ENCODE measurements at places on chromosomes 2 and 18. TPM values are rescaled to one million over a fixed set of nuclear protein-coding genes. Genes with fewer than 3 reads are reported as not detected.

PHLPP1 gene
- 10.8 TPM for polyA plus RNA-seq

IL36RN gene
- 0.04 TPM for polyA plus RNA-seq

CNGA3 gene
- 0.07 TPM for polyA plus RNA-seq

RGPD3 gene
- polyA plus RNA-seq = 0.79 TPM

C2orf80 gene
- not detected for polyA plus RNA-seq

ACMSD gene
- 1.6 TPM for polyA plus RNA-seq

SKOR2 gene
- not detected for polyA plus RNA-seq

DNA sequence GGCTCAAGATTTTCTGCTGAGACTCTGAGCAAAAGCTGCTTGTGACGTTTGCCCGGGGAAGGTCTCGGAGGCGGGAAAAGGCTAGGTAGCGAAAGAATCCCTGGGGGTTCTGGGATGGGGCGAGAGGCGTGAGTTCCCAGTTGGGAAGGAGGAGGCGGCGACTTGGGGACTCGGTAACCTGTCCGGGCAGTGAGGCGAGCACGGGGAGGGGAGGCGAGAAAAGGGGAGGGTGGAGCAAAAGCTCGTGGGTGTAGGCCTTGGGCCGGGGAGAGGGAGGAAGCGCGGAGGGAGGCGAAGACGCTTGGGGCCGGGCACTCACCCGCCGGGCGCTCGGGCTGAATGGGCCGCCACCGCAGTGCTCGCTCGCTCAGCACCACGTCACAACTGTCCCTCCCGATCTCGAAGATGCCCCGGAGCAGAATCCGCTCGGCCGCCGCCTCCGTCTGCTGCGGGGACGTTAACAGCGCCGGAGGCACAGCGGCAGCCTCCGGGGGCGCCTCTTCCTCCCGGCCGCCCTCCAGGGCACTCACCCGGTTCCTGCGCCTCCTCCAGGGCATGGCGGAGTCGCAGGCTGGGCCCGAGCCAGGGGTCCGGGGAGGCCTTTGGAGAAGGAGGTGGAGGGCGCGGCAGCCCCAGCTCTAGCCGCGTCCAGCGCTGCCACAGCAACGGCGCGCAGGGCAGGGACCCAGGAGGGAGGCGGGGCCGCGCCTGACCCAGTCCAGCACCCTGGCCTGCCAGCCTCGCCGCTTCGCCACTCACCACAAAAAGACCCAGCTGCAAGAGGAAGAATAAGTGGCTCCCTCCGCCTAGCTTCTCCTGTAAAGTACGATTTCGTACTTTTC lies at the start of gene CERKL:
Gene CERKL (minus strand): TSS at position 656 of the 842 bp plus-strand sequence. CDS start 99 bp downstream, at position 557.
- no peak for DNase-seq

DNA sequence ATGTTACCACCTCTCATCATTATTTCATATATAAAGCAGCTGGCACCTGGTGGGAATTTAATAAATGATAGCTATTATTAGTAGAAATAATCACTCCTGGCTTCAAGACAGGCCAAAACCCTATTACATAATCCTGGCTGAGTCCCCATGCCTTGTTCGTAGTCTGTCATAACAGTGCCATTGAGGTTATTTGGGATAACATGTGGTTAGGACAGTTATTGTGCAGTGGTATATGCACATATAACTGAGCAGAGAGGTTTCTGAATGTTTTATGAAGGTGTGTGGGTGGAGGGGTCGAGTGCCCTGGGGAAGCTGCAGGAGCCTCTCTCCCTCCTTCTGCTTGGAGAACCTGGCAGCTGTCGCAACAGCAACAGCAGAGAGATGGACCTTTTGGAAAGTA lies 162.4 kb upstream of the NABP1 start:
- DNase-seq = no peak

- DNase-seq = peak; percentile 26
Measured at GRCh38 chr2:231133365-231134099, 8.7 kb upstream of the HTR2B start.

DNA sequence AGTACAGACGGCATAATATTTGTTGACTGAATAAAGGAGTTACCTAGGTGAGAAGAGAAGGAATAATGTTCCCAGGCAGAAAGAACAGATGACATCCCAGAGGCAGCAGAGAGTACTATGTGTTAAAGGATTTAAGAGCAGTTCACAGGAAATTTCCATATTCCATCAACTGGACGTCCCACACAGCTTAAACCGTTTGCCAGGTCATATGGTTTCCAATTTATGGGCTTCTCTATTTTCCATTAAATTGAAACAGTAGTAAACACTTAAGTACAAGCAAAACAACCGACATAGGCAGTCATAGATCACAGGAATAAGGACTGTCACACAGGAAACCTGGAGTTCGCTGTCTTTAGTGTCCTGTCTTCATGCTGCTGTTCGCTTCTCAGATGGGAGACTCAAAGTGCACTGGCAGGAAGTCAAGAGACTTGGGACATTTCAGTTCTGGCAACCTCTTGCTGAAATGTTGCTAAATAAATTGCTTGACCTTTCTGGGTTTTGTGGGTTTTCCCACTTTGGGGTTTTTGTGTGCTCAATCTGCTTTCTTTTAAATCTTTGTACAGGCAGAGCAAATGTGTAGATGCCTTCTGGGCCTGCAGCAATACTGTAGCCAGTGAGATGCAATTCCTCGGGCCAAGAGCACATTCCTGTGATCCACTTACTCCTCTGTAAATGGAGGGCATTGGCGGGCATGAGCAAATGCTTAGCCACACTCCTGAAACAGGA lies 5.8 kb upstream of the PIEZO2 start:
- no peak for DNase-seq

DNA sequence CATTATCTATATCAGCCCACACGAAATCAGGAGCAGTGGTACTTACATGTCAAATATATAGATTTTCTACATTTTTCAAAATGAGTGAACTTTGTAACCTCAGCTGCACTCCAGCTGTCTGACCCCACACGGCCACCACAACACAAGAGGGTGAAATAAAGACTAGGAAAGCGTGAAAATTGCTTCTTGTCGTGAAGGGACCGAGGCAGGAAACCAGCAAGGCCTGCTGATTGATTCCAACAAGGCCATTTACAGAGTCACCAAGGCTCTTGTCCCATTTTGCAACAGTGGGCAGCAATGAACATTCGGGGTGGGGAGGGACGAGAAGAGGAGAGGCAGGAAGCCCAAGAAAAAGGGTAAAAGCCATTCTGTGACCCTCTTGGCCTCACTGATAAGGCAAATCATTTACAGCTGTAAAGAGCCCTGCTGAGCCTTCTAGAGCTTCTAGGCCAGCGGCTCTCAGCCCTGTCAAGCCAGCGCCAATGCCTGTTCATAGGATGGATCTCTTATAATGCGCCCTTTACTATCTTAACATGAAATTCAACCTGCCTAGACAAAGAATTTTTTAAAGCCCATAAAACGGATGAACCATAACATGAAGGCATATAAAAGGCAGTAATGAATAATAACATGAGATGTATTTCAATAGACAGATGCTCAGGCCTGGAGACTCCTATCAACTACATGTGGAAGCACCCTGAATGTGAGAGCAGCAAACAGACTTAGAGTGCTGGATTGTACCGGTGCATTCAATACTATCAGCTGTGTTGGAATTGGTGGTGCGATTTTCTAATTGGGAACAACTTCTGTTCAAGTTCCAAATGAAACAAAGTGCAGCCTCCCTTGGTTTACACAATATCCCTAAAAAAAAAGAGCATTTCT lies 269.0 kb downstream of the CDCA7 start:
- no peak for DNase-seq

- DNase-seq = no peak
Measured at GRCh38 chr2:199602271-199602895, 144.6 kb upstream of the SATB2 start.

DNA sequence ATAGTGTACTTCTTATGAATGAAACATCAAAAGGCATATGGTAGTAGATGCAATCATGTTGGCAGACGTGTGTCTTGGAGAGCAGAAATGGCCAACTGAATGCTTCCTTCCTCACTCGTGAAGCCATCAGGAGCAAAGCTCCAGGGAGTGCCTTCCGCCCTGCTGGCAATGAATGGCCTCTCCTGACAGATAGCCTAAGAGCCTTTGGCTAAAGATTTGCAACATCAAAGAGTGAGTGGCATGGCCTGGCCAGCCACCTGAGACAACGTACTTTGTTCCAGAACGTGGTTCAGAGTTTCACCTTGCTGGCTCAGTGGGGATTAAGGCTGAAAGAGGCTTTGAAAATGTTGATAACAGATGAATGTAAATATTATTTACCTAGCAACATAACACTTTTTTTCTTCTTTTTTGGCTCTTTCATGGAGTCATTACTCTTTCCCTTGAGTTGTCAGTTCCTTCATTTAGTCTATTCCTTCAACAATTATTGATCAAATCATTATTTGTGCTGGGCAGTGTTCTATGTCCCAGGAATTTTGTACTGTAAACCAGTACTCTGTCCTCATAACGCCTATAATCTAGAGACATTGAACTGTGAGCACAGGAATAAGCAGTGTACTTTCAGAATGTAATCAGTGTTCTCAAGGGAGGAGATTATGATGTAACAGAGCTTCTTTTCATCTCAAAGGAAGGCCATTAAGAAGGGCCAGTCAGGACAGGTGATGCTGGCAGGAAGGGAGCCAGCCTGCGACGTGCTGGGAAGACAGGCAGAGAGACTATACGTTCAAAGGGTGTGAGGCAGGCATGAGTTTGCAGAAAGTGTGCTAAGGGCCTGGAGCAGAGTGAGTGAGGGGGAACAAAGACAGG lies 59.4 kb upstream of the SH3RF3 start:
- no peak for DNase-seq

DNA sequence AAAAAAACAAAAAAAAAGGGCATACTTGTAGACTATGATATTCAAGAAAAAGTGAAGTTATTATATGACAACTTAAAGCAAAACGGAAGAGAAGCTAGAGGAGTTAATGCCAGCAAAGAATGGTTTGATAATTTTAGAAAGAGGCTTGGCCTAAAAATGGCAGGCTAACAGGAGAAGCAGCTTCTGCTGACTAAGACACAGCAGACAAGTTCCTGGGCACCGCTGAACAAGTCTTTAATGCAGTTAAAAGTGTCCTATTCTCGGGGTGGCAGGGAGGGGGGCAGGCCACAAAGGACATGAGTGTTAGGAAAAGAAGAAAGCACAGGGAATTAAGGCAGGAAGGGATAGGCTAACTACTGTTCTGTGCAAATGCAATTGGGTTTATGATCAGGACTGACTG lies 50.3 kb upstream of the GAREM2 start:
- DNase-seq = no peak

- DNase-seq = no peak
Measured at GRCh38 chr2:9189901-9190300, 16.7 kb upstream of the ASAP2 start.

DNA sequence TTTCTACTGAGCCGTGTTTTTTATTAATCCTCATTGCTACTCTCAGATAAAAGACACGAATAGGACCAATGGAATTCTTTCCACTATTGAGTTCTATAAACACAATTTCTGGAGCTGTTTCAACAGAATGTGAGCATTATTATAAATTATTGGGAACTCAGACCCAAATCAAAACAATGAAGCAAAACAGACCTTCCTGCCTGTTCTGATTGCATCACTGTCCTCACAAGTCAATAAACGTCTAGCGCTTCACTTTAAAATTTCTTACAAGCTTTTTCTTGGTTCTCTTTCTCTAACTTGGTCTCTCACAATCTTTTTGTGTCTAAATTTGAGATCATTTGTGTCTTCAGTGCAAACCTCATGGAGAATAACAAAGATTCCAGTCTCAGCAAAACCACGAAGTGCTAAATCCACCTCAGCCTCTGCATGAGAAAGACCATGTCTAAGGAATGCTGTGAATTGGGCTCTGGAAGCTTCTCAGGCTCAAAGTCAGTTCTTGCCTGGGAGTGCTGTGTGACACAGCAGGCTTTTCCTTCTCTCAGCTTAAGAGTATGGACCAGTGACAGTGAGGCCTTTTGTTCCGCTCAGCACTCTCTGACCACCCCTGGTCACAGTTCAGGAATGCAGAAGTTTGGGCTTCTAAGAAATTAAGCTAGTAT lies 22.8 kb downstream of the ARHGAP28 start:
- DNase-seq = no peak

GRCh38 chr2:27071277-27071989 lies at the start of gene OST4:
Gene OST4, minus strand, starts transcription at chr2:27071654.
- peak; percentile 94 for DNase-seq

GRCh38 chr18:79945118-79946042 lies 6.1 kb downstream of the SLC66A2 start:
- no peak for DNase-seq

DNA sequence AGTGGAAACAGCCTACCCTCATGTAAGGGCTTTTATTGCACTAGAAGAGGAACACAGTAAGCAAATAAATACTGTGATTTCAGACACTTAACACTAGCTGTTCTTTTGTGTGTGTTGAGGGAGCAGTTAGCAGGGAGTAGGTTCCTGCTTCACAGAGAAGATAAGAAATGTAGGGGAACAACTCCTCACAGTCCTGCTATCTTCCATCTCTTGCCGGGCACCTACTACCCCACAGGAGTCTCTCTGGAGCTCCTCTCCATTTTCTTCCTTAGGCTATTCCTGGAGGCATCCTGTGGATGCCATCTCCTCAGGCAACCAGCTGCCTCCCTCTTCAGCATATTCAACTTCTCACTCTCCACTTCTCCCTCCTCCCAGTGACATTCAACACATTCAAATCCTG lies 145.0 kb downstream of the SRBD1 start:
- no peak for DNase-seq

DNA sequence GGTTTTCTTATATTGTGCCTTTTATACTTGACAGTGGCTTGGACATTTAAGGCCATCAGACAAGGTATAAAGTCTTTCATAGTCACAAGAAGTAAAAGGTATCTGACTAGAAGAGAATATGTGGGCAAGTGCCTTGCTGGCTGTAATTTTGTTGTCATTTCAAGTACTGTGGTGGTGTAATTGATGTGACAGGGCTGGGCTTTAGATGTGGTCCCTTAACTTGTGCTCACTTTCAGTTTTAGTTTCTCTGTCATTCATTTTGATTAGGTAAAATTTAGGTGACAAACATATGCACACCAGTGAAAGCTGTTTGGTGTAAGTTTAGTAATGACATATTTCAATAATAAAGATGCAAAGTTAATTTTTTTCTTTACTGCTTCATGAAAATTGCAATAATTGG lies 31.2 kb upstream of the TBR1 start:
- DNase-seq = no peak

GRCh38 chr2:127637725-127638252 lies 8.2 kb upstream of the GPR17 start:
- no peak for DNase-seq

GRCh38 chr2:195461010-195461409 lies 196.0 kb upstream of the SLC39A10 start:
- no peak for DNase-seq

DNA sequence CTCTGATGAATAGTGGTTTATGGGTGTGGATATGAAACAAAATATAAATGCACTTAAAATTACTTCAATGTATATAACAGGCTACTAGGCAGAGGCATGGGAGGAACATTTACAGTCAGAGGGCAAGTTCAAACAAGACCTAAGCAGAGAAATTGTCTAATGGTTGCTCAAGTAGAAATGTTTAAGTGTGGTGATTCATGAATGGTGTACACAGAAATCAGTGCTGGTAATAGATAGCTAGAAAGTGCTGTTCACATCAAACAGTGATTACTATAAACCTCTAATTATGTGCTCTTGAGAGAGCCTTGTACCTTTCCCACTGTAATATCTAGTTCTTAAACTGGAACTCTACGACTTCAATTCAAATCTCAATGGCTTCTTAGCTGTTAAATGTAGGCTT lies 485.1 kb downstream of the NRXN1 start:
- DNase-seq = no peak

- DNase-seq = no peak
Measured at GRCh38 chr18:10120622-10121021, 206.8 kb downstream of the VAPA start.

- no peak for DNase-seq
Measured at GRCh38 chr2:64605991-64606478, 47.7 kb downstream of the SERTAD2 start.

GRCh38 chr2:11571170-11571569 lies 37.3 kb downstream of the GREB1 start:
- DNase-seq = peak; percentile 11

GRCh38 chr2:42153944-42154581 lies 15.1 kb upstream of the EML4 start:
- DNase-seq = no peak

Data from left lung (tissue), 14 donors.